ENCODE measurements at places on chromosomes 7 and 10.

- DNase-seq, result peak; percentile 27
Observed at GRCh38 chr7:27110186-27111031, 7.9 kb upstream of the HOXA2 start.

DNA sequence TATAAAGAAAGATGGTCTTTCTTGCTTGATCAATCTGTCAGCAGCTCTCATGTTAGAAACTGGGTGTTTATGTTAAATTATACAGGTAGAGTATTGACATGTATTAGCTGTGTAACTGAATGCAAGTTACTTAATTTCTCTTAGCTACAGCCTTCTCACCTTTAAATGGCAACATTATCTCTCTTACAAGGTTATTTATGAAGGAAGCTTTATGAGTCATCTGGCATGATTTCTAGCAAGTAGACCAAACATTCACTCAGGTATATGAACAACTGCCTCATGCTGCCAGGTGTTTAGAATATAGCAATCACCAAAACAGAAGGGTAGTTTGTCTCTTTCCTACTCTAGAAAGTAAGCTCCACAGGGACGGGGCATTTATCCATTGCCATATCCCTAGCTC, 8.5 kb downstream of the ARL4A start:
- DNase-seq, result no peak

DNA sequence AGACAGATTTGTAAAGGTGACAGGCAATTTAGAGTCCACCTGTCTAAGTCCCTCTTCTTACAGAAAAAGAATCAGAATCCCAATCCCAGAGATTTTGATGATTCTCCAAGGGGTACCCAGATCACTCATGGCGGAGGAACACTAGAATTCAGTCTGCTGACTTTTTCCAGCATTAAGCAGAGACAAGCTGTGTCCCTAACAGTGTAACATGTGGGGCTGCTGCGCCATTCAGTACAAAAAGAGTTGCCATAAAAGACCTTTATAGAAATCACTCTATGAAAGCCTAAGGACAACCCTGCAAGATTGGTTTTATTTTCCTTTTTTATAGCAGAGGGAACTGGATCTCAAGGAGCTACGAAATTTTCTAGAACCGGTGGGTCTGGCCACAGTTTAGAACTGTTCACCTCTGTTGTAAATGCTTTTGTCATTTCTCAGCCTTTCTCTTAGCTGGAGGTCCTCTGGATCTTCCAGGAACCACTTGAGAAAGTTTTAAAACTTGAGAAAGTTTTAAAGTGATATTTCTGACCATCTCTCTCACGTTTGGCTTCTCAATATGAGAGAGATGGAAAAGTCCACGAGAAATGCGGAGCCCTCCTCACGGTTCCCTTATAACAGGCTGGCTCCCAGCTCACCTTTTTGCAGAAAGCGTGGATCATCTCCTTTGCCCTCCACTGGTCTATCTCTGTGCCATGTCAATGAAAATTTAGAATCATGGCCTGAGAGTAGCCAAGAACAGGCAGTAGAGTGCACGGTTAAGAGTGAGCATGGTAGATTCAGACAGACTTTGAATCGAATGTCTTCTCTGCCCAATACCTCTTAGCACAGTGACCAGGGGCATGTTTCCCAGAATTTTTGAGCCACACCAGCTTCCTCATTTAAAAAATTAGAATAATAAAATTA, 826 bp downstream of the GIMAP7 start:
- DNase-seq, result no peak

DNA sequence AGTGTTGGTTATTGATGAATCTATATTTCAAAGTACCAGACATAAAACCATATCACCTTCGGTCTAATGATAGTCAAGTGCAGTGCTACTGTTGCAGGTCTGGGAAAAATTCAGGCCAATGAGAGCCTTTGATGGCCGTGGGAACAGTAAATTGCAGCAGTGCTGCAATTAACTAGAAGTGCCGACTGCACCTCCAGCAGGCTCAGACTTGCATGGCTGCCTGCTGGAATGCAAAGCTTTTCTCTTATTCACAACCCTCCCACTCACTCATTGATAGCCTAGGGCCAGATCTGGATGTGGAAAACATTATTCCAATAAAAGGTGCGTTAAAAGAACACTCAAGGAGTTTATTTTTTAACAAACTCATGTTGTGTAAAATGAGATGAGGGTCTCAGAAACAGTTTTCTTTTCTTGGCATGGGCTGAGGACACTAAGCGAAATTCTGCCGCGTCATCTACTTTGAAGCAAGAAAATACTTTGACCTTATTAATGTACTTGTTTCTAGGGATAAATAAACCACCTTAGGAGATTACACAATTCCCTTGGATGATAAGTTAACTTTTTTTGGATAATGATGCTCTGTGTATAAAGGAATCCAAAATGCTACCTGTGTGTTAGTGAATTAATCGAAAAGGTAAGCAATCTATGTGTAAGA, 17.1 kb downstream of the PLXDC2 start:
- no peak for DNase-seq

DNA sequence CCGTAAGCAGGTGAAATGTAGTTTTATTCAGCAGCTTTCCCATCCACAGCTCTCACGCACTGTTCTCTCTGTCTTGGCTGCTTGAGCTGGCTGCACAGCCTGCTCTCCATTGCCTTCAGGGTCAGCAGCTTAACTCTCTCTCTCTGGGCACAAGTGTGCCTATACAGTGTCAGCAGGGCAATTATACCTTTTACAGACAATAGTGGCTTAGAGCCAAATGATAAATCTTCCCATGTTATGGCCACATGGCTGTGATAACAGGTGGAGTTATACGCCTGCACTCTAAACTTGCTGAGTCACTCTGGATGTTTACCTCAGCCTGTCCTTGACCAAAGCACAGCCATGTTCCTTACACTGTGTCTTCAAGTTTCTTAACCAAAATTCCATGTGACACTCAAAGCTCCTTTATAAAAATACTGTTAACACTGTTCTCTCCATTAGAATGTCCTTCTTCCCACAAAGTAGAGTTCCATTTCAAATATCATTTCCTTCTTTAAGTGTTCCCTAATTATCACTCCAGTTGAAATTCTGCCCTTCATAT, 6.1 kb downstream of the RNF133 start:
- no peak for DNase-seq

DNA sequence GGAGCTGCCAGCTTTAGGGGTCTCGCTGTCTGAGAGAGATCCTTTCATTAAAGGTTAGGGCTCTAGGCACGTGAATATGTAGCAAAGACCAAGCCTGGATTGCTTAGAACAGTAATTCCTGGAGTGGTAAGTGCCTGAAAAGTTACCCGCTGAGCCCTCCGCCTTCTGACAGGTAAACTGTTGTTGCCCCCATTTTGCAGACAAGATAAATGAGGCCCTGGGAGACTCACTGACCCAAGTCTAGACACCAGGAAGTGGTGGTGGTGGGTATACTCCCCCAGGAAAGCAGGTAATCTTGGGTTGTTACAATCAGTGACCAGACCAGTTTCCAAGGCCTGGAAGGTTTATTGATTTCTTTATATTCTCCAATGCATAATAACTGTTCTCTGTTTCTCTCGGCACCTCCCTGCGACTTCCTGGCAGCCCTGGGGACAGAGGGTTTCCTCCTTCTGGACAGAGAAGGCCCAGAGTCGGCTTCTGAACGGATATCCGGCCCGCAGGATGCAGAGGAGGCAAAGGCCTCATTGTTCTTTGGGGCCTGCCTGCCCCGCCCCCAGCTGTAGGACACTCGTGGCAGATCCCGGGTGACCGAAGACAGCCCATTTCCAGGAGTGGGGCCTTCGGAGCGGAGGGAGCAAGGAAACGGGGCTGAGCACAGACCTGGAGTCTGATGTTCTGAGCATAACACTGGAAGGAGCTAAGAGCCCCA, 1.3 kb upstream of the GRK5 start:
- no peak for DNase-seq

DNA sequence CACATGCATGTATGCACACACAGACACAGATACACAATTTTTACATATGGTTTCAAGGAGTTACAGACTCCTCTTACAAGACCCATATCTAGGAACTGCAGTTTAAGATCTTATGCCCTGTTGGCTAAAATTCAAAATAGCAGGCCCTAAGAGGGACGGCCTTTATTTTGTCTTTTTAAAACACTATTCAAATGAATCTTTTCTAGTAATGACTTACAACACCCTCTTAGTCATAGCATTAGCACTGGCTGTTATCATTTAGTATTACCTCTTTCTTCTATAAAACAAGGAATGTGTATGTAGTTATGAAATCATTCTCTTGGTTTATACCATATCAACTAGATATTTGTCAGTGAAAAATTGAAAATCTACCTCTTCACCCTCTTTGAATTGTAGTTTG, 15.3 kb downstream of the PAPSS2 start:
- peak; percentile 76 for DNase-seq

DNA sequence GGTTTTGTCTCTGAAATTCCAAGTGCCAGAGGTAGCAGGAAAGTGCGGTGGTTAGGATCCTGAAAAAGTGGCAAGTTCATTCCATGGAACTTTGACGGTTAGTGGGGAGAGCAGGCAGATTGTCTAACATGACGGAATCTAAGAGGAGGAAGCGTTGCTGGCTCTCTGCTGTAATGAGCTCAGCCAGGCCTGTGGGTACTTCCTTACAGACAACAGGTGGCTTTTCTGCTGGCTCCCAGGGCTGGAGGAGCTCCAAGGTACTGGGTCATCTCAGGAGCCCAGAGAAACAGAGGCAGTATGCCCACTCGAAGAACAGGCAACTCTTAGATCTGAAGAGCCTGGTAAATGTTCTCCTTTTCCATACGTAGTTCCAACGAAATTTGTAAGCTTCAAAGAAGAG, 3.1 kb upstream of the AIFM2 start:
- no peak for DNase-seq

- DNase-seq, result peak; percentile 87
Observed at GRCh38 chr7:12162415-12163113, 48.5 kb upstream of the TMEM106B start.

GRCh38 chr7:71334541-71334940, 202.6 kb downstream of the GALNT17 start:
- DNase-seq, result no peak

GRCh38 chr7:136900005-136900404, 31.6 kb downstream of the CHRM2 start:
- DNase-seq, result no peak

DNA sequence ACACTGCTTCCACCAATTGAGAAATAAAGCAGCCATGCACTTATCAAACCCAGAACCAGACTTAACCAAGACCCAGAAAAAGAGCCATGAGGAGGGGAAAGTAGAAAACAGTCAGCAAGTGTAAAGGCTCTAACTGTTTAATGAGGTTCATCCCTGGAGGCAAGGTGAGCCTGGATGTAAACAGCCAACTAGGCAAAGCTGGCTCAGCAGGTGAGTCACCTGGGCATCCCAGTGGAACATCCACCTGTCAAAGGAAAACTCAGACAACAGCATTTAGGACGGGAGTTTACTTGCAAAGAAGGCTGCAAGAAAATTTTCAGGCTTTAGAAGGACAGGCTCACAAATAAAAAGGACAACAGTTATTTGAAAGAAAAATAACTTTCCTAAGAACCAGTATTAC, 153.0 kb downstream of the SNX13 start:
- DNase-seq, result no peak

GRCh38 chr7:89771003-89771636, 383.1 kb upstream of the STEAP1 start:
- no peak for DNase-seq

DNA sequence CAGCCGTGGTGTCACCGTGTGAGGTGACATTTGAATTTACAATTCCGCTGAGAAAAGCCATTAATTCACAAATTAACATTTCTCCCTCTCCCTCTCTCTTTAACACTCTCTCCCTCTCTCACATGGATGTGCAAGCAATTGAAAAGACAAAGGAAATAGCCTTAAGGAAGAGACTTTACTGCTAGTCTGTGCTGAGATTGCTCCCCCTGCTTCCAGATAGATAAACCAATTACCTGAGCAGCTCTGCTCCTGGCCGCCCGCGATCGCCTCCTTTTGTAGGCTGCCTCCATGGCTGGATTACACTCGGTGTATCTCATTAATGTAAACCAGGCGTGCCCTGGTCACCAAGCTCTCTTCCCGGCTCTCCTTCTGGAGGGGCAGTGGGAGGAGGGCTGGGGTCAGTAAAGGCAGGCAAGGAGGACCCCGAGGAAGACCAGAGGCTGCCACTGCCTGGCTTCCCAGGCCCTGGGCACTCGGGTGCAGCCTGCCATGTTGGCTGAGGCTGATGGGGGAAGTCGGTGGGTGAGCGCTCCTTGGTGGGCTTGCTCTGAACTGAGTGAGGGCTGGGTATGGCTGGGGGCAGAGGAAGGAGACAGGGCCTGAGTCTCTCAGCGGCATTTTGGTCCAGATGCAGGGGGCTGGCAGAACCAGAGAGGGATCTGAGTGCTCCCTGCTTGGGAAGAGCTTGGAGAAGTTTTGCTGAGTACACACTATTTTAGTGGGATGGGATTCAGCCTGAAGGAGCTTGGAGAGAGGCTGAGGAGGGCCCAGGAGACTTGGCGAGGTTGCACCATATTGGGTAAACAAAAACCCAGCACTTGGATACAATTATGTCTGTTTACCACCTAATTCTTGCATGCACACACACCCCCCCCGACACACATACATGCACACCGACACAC, 42.9 kb downstream of the PAX2 start:
- DNase-seq, result no peak

DNA sequence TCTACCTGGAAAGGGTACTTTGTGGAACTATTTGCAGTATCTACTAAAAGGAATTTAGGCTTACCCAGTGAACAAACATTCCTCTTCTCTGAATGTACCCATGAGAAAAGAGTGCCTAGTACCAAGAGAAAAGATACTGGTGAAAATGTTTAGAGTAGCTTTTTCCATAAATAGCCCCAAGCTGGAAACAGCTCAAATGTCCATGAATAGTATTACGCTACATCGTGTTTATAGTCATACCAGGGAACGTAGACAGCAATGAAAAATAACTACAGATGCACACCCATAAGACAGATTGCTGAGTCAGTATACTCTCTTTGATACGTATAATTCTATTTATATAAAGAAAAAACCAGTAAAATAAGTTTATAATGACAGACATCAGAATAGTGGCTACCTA, 285.9 kb downstream of the KLF6 start:
- no peak for DNase-seq

- no peak for DNase-seq
Observed at GRCh38 chr7:41164440-41164839, 538.5 kb downstream of the INHBA start.
